ENCODE measurements at places on chromosomes 12 and 14.

DNA sequence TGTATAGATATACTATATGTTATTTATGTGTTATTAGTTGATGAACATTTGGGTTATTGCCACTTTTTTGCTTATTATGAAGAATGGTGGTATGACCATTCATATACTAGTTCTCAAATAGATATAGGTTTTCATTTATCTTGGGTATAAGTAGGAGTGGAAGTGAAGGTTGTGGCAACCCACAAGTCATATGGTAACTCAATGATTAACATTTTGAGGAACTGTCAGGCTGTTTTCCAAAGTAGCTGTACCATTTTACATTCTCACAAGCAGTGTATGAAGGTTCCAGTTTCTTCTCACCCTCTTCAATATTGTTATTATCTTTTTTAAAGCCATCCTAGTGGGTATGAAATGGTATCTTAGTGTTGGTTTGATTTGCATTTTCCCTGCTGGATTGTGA lies 19.0 kb upstream of the MSRB3 start:
- DNase-seq: no peak

DNA sequence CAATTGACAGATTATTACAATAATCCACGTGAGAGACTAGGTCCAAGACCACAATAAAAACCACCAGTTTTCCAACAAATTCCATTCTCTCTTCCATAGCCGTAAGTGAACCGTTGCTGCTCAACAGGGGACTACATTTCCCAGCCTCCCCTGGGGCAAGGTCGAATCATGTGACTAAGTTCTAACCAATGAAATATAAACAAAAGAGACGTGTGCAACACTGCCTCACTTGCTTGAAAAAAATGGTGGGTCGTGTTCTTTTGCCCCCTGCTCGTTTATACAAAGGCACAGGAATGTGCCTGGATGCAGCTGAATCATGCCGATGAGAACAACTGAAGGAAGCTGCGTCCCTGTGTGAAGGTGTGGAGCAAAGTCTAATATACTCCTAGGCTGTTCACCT lies 51.1 kb downstream of the HSPB8 start:
- no peak for DNase-seq

GRCh38 chr12:66688846-66689439 lies 10.1 kb upstream of the GRIP1 start:
- DNase-seq: no peak

DNA sequence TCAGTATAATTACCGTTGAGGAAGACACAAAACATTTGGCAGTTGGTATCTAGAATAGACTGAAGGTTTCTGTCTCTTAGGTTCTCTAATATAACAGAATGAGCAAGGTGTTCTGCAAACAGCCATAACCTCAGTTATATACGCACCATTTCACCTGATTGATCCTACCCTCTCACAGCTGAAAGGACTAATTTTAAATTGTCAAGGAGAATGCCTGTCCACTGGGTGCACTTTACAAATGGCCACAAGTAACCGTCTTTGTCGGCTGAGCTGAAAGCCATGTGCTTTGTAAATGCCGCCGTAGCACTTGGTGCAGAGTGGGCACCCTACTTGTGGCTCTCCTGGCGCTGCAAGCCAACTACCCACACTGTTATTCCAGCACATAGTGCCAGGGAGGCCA lies 466.3 kb downstream of the AACS start:
- no peak for DNase-seq
